ENCODE measurements at places on chromosomes 12 and 14.

GRCh38 chr12:60704171-60704914, 1108.5 kb downstream of the SLC16A7 start:
- no peak for DNase-seq

DNA sequence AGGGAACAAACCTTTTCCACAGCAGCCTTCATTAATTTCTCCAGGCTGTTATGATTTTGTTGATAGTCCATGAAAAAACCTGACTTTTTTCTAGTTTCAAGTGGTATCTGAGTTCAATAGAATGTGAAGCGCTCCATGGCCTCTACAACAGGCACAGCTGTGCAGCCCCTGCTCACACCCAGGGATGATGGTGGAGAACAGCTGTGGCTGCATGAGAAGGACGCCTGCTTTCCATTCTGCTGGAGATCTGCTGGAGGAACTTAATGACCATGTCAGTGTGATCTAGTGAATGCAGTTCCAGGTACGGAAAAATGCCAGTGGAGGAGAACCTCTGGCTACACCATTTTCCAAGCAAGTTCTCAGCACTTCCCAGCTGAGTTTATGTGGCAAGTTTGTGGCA, 80.6 kb downstream of the PIWIL1 start:
- no peak for DNase-seq

DNA sequence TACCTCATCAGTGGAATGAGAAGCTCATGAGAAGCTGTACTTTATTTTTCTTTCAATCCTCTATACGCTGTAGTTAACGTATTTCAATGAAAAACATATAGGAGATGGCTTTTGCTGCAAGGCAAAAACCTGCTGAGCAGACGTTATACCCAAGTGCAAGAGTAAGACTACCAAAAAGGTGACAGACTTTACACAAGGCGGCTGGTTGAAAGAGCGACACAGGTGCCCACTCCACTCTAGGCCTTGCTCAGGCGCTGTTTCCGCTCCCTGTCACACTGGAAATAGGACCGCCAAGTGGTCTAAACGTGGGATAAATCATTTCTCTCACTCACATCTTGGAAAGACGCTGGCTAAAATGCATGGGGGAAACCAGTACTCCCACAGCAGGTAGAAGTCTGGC, 54.5 kb downstream of the PPP2R5C start:
- no peak for DNase-seq

- no peak for DNase-seq
Observed at GRCh38 chr12:130160306-130160705, 2.0 kb upstream of the FZD10 start.

DNA sequence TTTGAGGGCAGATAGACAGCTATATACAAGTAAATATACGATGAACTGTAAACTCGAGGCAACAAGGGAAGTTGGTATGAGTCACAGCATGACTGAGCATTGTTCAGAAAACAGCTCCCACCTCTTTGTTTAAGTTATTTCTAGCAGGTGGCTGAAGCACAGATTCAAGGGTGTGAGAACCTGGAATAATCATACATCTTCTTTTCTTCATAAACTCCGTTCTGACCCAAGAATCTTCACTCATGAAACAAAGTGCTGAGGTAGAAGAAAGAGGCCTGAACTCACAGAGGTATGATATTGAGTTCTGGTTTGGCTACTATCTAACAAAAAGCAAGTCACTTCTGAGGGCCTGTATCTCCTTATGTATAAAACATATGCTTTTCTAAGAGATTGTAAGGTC, 364.1 kb upstream of the KITLG start:
- no peak for DNase-seq

DNA sequence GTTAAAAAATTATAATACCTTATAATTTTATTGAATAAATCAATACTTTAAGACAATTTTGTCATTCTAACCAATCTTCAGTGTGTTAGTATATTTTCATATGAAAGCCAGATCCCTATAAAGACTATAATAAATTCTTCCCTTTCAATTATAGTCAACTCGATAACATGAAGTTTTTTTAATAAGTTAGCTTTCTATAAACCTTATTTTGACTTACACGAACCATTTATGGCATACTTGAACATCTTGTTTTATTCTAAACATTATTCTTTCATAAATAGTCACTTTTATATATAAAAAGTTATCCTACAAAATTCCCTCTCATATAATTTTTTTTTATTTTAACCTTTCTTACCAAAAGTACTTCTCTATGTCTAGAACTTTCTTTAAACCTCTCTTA, 1002.3 kb downstream of the TMEM121 start:
- DNase-seq = no peak

DNA sequence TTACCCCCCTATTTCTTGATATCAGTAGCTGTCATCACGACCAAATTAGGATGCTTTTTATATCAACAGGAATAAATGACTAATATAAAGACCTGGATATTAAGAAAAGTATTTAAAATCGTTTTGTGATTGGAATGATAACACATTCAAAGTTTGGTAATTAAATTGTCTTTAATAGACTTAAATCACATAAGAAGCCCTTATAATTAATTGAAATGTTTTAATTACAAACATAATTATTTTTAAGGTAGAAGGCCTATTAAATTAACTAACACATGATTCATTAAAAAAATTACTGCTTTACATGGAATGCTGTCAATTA, 412.4 kb downstream of the FUT8 start:
- DNase-seq = no peak

DNA sequence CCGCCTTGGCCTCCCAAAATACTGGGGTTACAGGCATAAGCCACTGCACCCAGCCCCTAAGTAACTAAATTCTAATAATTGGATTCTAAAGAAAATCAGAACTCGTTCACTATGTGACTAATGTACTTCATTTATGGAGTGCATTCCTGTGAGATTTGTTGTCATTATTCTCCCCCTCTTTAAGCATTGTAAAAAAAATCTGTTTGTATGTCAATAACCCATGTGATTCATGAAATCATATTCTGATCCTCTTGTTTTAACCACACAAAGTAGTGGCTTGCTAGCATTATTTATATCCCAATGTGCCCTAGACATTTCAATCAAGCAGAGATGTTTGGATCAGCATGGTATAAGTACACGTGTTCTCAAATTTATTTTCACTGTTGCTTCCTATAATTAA, 78.2 kb upstream of the OSBPL8 start:
- no peak for DNase-seq

- no peak for DNase-seq
Observed at GRCh38 chr14:73239393-73240241, 2.3 kb downstream of the PAPLN start.

DNA sequence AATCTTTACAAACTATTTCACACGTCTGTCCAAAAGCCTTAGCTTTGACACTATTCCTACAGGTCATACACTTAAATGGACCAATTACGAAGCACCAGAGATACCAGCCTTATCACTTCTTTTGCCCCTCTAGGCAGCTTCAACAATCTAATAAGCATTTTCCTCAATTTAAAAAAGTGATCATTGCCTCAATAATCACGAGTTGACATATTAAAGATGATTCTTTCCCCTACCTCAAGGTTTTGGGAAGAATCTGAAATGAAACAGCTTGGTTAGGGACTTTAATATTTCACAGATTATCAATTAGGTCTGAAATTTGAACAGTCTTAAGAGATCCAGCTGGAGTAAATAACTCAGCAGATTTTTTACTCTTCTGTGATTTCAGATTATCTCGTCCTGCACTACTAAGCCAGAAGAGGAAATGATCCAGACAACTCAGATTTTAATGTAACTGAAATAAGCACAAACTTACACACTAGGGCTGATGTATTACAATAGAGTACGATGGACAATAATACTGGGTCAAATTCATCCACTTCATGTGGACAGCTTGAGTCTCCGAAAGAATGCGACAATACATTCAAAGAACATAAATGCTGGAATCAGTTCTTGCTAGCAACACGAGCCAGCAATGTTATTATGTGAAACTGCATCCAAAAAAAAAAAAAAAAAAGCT, 15.9 kb downstream of the UBE2N start:
- no peak for DNase-seq

- no peak for DNase-seq
Observed at GRCh38 chr12:76711241-76711640, 52.7 kb upstream of the ZDHHC17 start.

GRCh38 chr12:80622271-80622670, 85.2 kb upstream of the MYF6 start:
- no peak for DNase-seq

GRCh38 chr14:35855876-35856481, 29.8 kb downstream of the BRMS1L start:
- no peak for DNase-seq

DNA sequence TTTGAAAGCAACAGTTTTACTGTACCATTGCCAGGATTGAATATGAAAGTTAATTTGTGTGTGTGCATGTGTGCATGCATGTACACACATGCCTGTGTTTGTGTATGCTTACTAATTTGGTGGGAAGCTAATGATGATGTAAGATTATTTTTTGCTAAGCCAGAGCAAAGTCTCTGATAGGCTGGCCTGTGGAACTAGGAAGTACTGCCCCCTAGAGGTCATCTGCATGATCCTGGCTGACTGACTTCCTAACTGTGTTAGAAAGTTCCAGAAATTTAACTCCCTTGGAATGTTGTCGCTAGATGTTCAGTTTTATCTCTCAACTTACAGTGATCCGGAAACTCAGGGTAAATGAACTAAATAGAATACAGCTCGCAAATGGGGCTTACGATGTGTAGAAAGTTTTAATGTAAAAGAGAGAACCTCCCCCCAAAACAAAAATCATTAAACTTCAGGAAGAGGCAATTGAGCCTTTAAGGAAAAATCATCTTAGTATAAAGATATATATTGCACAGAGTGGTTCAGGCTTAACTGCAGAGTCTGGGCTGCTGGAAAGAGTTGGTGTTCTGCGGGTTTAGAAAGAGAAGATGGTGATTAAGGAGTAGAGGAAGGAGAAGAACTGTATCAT, 34.3 kb upstream of the SLC38A1 start:
- peak; percentile 33 for DNase-seq

GRCh38 chr12:6488240-6488639, 4.8 kb downstream of the MRPL51 start:
- no peak for DNase-seq

- no peak for DNase-seq
Observed at GRCh38 chr14:96304956-96305355, 48.9 kb downstream of the BDKRB1 start.

- no peak for DNase-seq
Observed at GRCh38 chr12:19373586-19373985, 65.7 kb upstream of the AEBP2 start.

- DNase-seq = no peak
Observed at GRCh38 chr14:106622200-106622745, 1095.9 kb downstream of the TMEM121 start.

DNA sequence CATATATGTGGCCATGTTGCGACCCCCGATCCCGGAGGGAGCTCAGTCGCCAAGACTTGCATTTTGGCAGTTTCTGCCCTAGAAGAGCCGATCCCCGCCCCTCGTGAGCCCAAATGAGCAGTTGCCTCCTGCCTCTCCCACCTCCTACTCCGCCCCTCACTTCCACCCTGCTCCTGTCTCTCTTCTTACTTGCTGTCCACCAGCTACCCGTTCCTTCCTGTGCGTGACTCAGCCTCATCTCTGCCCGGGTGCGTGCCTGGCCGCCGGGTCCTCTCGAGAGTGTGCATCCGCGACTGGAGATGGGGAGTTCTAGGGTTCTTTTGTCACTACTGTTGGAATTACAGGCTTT, 585 bp downstream of the GPATCH2L start:
- peak; percentile 27 for DNase-seq

DNA sequence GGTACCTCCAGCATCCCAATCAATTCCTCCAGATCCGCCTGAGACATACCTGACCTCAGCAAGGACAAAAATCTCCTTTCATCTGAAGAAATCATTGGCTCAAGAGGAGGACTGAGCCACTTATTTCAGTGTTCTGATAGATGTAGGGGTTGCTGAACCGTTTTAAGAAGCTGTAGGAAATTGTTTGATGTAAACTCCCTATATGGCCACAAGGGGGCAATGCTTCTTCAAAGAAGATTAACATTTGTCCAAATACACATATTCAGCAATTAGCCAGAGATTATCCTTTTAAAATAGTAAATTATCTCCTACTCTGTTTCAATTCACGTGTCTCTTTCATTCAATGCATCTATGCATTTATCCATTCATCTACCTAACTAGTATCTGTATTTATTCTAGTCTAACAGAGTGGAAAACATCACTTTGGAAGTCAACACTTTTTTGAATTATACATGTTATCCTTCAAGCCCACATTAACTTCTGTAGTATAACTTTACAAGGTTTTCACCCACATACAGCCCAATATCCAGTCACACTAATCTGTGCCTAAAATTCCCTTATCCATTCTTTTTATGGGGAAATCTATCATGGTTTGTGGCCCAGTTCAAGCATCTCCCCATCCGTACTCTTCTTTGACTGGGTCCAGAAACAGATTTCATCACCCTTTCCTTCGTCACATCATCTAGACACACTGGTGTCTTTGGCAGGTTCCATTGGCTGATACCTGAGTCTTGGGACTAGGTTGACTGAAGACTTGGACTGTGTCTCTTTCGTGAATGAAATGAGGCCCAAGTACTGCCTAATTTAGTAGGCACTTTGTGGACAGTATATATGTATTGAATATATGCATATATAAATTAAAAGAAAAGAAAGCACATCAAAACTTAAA, 411.0 kb upstream of the OR4E1 start:
- DNase-seq = no peak

DNA sequence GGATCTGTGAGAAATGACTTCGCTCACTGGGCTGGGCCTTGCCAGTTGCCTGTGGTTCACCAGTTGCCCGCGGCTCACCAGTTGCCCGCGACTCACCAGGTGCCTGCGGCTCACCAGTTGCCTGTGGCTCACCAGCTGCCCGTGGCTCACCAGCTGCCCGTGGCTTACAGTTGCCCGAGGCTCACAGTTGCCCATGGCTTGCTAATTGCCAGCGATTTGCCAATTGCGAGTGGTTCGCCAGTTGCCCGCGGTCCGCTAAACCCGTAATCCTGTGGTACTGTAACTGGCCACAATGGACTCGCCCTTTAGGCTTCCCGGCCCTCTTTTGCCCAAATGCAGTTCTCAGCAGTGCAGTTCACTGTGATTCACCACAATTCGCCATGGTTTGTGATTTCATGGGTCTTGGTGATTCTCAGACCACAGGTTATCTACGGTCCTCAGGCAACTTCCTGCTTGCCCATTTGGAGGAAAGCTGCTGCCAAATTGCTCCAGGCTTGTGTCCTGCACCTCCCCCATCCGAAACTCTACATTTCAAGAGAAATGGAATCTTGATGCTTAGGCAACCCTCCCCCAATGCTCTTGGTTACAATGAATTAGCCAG, 15.0 kb upstream of the MEG3 start:
- DNase-seq = no peak

GRCh38 chr14:32934073-32934880, 4.4 kb upstream of the NPAS3 start:
- no peak for DNase-seq

DNA sequence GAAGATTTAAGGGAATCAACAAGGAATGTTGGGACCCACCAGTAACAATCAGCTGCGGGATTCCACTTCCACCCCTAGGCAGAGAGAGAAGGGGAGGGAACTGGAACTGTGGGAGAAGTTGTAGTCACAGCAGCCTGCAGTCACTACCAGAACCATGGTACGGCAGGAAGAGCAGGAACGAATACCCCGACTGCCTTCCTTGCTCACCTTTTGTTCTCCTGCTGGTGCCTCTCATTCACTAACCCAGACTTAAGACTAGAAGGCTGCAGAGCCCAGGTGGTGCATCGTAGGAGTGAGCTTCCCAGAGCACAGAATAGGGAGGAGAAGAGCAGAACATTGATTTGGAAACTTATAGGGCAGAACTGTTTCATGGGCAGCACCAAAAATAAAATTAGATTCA, 154.2 kb downstream of the DYRK2 start:
- peak; percentile 32 for DNase-seq
